ENCODE measurements at places on chromosomes 6 and 20.

GRCh38 chr6:101490857-101491256 is 97.3 kb downstream of the GRIK2 start:
- DNase-seq = no peak

- no peak for DNase-seq
Observed at GRCh38 chr6:116267836-116268588, 11.7 kb downstream of the TSPYL1 start.

DNA sequence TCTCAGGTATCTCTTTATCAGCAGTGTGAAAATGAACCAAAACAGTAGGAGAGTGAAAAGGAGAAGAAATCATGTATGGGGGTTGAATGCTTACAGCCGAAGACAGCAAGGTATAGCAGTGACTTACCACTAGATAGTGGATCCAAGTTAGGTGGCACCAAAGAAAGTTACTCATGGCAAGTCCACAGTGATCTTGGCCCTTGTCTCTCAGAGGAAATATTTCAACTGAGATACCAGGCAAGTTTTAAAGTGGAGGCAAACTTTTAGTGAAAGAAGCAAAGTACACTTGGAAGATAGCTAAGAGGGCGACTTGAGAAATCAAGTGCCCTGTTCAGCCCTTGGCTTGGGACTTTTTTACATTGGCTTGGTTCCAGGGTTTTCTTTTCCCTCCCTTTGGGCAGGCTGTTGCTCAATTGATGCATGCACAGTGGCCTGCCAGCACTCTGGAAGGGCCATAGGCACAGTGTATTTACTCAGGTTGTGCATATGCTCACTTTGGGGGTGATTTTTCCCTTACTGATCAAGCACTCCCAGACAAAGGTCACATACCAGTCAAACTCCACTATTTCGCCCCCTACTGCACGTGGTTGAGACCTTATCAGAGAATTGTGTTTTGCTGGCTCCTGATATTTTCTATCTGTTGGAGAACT is 329.5 kb upstream of the KHDRBS2 start:
- no peak for DNase-seq

GRCh38 chr6:105872249-105872648 is 213.9 kb upstream of the PRDM1 start:
- no peak for DNase-seq

- no peak for DNase-seq
Observed at GRCh38 chr20:19807191-19807945, 49.3 kb downstream of the RIN2 start.

GRCh38 chr20:9019833-9020232 is 49.1 kb upstream of the PLCB4 start:
- no peak for DNase-seq

DNA sequence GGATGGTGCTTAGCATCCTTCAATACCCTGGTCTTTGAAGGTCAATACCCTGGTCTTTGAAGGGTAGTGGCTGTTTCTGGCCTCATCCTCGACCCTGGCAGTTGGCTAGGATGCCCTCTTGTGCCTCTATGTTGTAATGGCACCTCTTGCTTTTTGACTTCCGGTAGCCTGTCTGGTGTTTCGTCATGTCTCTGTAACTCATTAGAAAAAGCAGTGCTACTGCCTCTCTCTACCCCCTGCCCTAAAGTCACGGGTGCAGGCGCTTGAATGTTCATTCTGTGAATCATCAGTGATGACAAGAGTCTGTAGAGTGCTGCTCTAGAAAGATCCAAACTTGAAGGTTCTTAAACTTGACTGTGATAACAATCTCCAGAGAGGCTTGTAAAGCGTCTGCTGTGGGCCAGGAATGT is 28.3 kb downstream of the RSPO4 start:
- no peak for DNase-seq

DNA sequence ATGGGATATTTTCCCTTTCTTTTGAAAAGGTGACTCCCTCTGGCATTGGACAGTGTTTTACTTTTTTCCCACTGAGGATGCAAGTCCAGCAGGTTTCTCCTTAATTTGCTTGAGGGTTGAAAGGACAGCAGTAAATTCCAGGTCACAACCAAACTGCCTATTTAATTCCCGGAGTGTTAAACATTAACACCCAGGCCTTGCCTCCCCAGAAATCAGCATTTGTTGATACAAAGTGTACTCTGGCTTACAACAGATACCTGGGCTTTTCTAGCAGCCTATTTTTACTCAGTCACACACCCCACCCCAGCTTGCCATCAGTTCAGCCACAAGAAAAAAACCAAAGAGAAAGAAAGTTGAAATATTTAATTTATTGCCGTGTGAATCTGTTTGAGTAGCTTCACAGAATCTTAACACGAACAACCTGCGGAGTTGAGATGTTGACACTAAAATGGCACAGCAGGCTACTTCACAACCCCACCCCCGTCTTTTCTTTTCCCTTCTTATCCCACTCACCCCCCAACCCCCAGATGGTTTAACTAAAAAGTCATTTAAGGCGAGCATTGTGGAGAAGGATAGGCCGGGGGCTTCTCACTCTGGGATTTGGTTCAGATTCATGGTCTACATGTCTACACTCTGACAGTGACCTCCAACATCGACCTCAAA is 45.7 kb downstream of the MYLIP start:
- no peak for DNase-seq

- DNase-seq = no peak
Observed at GRCh38 chr6:94478133-94479005, 1059.0 kb upstream of the EPHA7 start.

DNA sequence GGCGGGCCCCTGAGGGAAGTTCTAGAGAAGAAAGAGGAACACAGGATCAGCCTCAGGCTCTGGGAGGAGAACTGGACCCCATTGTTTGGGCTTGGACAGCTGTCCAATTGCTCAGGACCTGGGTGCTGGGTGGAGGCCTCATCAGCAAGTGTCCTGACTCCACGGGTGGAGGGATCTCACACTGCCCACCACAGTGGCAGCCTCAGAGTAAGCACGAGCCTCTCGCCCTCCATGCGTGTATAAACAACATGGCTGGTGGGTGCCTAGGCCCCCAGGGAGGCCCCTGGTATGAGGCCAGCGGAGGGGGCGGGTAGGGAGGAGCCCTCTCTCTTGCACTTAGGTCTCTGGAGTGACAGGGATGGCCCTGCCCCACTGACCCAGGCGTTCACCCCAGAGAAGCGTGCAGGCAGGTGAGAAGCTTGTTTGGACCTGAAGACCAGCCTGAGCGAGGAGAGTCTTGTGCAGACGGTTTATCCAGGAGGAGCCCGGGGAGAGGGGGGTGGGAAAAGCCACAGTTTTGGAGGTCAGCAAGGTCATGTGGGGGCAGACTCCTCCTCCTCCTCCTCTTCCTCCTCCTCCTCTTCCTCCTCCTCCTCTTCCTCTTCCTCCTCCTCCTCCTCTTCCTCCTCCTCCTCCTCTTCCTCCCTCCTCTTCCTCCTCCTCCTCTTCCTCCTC is 41.9 kb upstream of the BHLHE23 start:
- DNase-seq = no peak

- DNase-seq = no peak
Observed at GRCh38 chr20:20370094-20370575, 2.2 kb downstream of the INSM1 start.

DNA sequence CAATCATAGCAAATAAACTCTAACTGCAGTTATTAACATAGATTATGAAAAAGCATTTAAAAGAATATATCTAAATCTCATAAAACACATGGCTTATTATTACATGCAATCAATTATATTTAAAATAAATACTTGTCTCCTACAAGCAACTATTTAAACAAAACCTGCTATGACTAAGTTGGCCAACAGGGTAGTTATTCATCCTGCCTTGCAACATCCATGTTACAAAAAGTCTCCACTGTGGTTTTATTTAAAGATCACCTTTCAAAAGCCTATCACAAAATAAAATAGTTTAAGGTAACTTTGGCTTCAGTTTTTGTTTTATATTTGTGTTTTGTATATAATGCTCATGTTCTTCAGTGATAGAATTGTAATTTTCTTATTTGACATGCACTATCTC is 1127.0 kb upstream of the MAP3K7 start:
- DNase-seq = no peak

DNA sequence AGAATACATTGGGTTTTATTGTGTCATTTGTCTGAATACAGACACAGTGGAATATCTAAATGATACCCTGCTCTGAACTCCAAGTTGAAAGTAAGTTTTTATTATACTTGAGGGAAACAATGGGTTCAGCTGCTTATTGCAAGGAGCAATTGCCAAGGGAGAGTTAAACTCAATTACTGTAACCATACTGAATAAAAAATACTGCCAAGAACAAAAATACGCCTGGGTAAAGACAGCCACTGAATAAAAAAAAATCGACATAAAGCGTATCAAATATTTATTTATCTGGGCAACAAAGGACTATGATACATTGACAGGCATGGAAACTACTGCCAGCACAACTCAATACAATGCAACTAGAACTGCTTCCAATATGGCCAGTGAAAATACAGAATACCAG is 18.1 kb downstream of the TFAP2A start:
- no peak for DNase-seq

- no peak for DNase-seq
Observed at GRCh38 chr6:139846538-139847456, 472.3 kb upstream of the CITED2 start.

DNA sequence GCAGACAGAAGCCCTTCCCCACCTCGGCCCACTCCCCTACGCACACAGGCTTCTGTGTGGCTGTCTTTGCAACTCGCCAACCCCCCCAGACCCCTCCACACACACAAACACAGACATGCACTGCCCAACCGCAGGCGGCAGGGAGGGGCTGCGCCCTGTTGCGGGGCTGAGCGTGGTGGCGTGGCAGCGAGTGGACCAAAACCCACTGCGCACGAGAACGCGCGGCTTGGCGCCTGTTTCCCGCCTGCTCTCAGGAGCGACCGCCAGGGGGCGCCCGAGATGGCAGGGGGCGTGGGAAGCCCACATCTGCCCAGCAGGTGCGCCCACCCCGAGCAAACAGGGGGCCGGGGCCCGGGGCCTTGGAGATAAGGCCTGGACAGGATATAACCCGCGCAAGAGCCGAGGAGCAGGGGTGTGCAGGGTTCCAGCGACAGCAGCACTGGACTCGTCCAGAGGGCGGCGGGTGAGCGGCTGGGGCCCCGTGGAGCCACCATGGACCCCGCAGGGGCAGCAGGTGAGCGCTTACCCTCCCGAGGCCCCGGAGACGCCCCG is at the start of gene RBPJL:
RBPJL (plus strand) TSS at position 410 of the 552 bp plus-strand sequence; CDS start at position 493, 83 bp downstream.
- no peak for DNase-seq

DNA sequence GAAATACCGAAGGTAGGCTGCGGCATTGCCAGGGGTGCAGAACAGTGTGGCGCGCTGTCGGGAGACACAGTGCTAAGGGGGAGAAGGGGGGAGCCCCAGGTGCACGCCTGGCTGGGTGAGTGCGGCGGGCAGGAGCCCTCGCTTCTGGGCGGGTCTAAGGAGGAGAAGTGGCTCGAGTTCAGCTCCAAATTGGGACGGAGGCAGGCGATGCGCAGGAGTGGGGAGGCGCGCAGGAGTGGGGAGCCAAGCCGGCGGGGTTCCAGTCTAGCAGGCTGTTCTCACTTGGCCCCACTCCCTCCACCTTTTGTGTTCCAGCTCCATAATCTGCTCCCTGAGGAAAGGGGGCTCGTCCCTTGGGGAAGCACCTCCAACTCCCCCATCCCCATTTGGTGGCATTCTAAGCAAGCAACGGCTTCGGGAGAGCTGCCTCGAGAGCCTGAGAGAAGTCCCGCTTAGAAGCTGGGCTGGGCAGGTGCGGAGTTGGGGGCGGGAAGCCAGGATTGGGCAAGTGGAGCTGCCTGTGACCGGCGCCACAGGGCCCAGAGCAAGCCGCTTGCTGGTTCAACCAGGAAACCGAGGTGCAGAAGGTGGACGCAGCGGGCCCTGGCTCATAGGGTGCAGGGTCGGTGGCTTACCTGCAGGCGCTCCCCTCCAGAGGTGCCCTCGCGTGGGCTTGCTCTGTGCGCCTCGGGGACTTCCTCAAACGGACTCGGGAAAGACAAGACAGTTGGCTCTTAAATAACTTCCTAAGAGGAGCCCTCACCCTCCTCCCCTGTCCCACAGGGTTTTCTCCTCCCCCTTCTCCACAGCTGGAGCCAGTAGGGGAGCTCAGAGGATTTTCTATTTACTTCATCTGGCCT is at the start of gene F13A1:
F13A1 (minus strand) TSS at position 711 of the 860 bp plus-strand sequence. CDS start 1,998 bp downstream, outside the sequence.
- DNase-seq = no peak

DNA sequence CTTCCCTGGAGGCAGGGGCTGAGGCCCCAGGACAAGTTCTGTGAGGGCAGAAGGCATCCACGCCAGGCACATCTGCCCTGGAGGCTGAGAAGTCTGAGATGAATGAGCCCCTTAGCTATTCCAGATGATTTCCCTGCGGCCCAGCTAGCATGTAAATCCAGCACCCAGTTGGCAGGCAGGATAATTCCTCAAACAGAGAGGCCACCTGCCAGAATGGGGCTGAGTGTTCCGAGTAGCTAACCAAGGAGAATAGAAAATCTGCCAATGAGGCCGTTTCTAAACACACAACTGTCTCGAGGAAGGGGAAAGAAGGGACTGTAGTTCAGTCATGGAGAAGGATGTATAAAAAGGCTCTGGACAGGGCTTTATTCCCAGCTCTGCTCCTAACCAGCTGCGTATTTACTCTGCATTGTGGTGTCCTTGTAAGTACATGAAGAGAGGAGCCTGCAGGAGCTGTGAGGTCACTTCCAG is 211.4 kb upstream of the CDYL start:
- no peak for DNase-seq

DNA sequence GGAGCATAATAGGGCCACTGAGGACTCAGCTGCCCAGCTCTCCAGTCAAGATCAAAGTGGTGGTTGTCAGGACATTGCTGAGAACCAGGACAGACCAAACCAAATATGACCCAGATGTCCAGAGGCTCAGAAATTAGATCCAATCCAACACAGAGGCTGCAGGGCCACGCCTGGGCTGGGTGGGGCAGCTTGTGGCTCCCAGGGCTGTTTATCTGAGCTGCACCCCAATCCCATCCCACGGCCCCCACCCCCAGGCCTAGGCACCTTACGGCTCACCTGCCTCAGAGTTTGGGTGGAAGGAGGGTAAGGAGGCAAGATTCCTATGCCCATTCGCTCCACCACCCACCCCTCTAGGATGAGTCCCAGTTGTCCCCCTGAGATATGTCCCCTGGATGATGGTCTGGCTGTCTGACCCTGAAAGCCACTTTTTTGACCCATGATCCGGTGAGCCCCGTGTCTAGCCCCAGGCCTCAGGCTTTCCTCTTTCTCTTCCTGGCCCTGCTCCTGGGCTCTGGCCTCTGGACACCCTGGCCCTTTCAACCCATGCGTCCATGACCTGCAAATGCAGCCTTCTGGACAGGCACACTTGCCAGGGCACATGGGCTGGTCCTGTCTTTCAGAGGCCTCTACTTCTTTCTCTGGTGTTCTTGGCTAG is 40.0 kb downstream of the CPXM1 start:
- DNase-seq = no peak

DNA sequence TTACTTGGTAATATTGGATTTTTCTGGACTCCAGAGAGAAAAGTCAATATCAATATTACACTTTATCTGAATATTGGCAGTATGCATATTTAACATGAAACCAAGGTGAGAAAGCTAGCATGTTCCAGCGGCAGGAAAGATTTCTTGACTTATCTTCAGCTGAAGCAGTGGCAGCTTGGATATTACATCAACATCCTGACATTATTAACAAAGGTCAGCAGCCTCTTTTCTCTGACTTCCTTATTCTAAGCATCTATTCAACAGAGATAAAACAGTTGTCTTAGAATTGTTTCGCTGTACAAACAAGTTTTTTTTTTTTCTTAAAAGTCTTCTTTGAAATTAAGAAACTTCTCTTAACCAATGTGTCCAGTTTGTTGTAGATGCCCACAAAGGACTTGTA is 11.8 kb downstream of the DCBLD1 start:
- no peak for DNase-seq
